ENCODE measurements at places on chromosomes 13 and 19.

DNA sequence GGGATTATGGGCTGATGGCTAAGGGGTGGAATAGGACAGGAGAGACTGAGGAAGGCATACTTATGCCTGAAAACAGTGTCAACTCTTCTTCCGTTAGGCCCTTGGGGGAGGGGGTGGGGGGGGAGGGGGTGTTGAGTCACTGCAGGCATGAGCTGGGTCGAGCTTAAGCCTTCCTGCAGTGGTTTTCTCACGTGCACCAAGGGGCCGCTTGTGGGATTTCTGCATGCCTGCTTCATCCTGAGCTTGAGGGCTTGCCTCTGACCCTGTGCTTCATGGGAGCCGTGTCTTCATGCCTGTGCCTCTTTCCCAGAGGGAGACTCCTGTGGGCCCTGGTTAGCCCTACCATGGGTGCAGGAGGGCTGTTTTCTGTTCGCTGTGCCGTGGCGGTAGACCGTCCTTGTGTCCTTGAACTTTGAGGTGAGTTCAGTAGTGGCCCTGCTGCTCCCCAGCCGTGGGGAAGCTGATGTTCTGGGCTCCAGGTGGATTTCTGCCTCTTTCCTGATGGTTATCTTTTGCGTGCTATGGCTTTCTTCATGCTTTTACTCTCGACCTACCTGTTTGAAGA is 186.1 kb downstream of the PCCA start:
- DNase-seq = no peak

DNA sequence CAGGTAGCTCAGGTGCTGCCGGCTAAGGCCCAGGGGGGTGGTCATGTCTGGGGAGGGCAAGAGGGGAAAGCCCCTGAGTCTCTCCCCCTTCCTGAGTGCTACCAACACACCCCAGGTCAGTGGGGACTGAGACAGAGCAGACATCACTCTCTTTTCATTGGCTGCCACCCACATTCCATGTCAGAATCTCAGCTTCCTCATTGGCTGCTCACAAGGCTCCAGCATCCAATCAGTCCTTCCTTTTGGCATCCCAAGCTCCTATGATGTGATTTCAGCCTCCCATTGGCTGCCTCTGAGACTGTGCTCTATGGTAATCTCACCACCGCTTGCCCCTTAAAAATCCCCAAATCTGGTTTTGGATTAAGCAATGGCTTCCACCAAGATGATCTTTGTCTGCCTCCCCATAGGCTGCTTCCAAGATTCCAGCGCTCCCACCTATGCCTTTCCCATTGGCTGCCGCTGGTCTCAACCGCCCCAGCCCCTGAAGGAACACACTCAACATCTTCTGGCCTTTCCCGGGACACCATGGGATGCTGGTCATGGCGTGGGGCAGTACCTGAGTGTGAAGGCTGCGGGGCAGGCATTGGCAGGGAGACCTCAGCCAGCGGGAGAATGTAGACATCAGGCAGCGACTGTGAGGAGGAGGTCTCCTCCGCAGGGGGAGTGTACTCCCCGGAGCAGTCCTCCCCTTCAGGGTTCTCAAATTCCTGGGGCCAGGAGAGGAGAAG is 2.0 kb downstream of the LMTK3 start:
- DNase-seq = no peak

DNA sequence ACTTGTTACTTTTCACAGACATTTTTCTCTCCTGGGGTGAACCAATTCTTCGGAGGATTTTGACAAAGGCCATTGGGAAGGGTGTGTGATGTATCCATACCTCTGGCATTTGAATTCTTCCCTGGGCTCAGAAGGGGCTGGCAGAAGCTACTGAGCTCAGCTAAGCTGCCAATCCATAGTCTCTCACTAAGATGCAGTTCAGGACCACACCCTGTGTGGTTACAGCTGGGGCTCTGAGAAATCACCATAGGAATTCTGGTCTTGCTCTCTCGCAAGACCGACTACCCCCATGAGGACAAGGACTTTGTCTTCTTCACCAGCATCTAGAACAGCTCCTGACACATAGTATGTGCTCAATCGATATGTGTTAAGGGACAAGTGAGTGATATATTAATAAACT is 6.0 kb downstream of the C13orf42 start:
- no peak for DNase-seq

GRCh38 chr13:113427562-113428468 is 25.5 kb downstream of the ADPRHL1 start:
- DNase-seq = no peak

DNA sequence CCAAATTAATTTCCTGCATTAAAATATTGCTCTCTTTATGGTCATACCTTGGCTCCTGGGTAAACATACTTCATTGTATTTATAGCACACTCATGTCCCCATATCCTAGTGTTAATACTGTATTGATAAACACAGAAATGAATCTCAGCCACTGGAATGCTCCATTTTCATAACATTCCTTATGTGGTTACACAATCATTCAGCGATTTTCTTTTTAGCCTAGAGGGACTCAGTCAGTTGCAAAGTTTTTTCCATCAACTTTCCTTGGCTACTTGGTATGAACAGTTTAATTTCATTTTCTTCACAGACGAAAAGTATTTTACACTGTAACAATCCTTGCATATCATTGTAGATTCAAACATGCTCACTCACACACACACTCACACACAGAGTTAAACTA is 471.5 kb downstream of the FGF14 start:
- no peak for DNase-seq

- no peak for DNase-seq
Observed at GRCh38 chr13:102273111-102273510, 128.7 kb downstream of the FGF14 start.

DNA sequence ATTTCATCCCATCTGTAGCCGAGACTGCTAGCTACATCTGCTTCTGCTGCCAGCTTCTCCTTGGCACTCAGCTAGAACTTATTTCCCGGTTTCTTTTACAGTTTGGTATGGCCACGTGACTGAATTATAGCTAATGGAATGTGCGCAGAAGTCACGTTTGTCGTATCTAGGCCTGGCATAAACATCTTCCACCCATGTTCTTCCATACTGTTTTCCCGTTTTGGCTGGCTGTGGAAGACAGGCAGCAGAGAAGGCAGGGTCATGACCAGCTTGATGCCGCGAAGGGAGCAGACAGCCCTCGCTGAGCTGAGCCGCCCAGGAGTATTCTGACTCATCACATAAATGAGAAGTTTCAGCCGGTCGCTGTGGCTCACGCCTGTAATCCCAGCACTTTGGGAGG is 186.7 kb downstream of the RFC3 start:
- DNase-seq = no peak

- no peak for DNase-seq
Observed at GRCh38 chr13:113915786-113916329, 52.0 kb upstream of the GAS6 start.

GRCh38 chr13:31073859-31074718 is 87.6 kb downstream of the HSPH1 start:
- no peak for DNase-seq

DNA sequence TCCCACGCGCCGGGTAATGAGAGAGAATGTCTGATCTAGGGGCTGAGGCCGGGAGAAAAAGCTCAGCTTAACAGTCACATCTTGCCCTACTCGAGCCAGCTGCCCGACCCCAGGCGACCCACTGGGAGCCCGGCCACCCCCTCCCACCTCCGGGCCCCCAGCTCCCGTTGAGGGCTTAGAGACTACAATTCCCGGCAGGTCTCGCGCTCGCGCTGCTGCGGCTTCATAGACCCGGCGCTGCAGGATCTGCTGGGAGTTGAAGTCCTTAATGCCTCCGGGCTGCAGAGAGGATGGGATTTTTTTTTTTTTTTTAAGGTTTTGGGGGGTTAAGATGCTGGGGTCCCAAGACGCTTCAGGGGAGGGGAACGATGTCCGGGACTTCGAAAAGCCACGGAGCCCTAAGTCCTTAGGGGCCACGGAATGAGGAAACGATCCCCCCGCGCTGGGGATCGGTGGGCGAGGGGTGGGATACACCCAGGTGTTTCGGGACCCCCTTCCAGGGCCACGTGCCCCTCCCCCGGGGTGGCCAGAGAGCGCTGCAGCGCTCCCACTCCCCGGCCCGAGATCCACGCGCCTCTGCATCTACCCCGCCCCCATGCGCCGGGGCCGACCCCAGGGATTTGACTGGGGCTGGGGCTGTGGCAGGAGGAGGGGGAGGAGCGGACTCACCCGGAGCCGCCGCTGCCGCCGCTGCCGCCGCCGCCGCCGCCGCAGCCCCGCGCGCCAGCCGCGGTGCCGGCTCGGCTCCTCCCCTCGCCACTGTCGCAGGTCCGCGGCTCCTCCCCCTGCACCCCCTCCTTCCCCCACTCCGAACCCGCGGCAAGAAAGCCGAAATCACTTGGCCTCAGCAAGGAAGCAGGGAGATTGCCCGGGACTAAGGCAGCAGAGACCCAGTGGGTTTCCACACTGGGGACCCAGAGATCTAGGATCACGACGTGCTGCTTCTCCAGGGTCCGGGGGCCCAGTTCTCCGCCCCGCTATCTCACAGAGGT is at the start of gene SYT3:
TSS of gene SYT3 (minus strand) at position 761 of the 992 bp plus-strand sequence. CDS start 2,470 bp downstream, outside the sequence.
- no peak for DNase-seq

GRCh38 chr19:16367261-16367683 is 42.6 kb downstream of the KLF2 start:
- no peak for DNase-seq

DNA sequence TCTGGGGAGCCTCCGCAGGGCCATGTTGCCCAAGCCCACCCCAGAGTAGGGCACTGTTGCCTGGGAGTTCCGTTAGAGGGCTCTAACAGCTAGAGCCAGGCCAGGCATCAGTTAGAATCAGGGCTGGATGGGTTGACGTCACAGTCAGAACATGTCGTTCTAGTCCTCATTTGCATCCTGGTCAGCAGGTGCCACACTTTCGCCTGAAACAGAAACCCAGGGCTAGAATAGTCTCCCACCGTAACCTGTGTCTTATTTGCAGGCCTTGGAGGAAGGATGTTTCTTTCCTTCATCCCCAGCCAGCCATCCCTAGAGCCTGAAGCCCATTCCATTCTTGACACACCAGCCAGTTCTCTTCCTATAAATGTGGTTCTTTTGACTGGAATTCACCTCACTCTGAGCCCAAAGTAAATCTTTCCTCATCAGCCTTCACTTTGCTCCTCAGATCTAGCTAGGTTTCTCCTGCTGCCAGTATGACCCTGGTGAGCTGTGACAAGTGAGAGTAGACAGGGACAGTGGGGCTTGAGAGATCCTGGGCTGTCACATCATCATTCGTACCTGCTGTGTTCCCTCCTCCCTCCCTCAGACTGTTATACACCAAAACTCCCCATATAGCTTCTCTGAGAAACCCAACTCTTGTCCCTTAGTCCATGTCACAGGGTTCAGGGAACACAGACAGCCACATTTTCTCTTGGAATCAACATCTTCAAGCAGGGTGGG is 12.2 kb upstream of the CCDC97 start:
- no peak for DNase-seq

DNA sequence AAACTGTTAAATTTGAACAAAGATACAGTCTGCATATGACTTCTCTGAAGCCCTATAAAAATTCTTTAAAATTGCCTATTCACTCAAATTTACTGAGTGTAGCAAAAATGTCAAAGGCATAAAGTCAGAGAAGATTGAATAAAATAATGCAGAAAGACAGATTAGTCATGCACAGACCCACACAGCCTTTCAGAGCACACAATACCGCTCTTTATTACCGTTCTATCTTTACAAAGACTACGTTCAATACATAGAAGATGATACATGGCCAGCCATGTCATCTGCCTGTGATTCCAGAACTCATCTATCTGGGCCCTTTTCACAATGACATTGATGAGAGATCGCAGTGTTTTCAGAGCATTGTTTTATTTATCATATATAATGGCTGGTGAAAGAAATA is 107.2 kb downstream of the URI1 start:
- DNase-seq = no peak

- DNase-seq = no peak
Observed at GRCh38 chr19:3176715-3177501, 1.7 kb upstream of the S1PR4 start.

- no peak for DNase-seq
Observed at GRCh38 chr19:44731622-44732021, 16.9 kb upstream of the BCL3 start.

GRCh38 chr13:22871231-22871630 is 309.5 kb upstream of the SGCG start:
- no peak for DNase-seq

DNA sequence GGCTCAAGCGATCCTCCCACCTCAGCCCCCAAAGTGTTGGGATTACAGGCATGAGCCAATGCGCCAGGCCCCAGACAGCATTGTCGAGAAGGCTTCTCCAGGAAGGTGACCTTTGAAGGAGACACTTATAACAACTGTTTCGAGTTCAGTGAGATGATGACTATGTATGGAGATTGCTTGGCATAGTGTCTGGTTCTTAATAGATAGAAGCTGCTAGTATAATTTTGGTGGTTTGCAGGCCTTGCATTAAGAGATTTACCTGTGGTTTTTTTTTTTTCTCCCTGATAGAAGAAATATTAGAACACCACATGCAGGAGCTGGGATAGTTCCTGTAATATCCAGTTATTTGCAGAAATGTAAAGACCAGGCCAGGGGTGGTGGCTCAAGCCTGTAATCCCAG is 3.7 kb downstream of the MARCHF2 start:
- DNase-seq = no peak

DNA sequence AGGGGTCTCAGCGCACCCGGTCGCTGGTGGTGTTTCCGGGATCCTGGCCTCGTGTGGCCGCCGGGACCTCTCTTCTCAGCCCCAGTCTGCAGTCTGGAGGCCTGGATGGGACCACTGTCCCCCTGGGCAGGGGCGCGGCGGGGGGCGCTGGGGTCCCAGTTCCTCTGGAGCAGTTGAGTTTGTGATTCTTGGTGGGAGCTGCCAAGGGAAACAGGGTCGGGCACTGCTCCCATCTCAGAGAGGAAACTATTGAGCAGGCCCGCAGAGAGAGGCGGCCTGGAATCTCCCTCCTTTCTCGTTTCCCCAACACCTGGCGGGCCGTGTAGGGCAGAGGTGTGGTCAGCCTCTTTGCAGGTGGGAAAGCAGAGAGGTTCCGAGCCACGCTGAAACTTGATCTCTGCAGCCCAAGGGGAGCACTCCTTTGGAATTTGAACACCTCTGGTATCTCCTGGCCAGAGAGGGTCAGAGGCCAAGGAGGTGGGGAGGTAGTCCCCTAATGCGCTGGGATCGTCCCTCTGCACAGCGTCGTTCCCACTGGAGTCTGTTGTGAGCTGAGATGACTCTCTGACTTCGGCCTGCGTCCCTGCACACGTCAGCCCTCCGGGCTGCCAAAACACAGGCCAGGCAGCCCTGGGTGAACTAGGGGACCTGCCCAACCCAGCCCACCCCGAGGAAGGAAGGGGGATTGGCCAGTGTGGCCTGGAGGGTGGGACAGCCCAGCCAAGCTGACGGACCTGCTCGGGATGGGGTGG is 741 bp downstream of the PLEKHF1 start:
- no peak for DNase-seq

- DNase-seq = no peak
Observed at GRCh38 chr13:94708031-94708859, 4.1 kb downstream of the SOX21 start.

DNA sequence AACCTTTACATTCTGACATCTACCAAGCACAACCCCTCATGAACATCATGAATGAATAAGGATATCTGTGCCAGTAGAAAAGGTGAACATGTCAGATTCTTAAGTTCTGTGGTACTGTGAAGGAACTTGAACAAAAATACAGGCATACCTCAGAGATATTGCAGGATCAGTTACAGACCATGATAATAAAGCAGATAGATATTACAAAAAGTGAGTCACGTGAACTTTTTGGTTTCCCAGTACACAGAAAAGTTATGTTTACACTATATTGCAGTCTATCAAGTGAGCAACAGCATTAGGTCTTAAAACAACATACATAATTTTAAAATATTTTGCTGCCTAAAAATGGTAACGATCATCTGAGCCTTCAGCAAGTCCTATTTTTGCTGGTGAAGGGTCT is 101.2 kb downstream of the DIAPH3 start:
- DNase-seq = no peak
